ENCODE measurements at places on chromosomes 5 and 9.

DNA sequence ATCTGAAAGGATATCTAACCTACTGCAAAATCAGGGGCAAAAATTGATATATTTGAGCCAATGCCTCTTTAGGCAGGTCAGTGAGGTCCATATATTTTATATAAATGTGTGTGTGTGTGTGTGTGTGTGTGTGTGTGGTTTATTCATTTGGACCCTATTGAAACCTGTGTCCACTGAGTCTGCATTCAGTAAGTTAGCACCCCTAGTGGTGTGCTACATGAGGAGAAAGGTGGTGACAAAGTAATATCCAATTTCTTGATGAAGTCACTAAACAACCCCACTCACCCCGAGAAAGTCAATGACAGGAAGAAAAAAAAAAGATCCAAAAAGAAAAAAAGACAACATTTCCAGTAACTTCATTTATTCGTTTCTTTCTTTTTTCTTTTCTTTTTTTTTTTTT is 4.1 kb downstream of the FBXW11 start:
- no peak for DNase-seq

DNA sequence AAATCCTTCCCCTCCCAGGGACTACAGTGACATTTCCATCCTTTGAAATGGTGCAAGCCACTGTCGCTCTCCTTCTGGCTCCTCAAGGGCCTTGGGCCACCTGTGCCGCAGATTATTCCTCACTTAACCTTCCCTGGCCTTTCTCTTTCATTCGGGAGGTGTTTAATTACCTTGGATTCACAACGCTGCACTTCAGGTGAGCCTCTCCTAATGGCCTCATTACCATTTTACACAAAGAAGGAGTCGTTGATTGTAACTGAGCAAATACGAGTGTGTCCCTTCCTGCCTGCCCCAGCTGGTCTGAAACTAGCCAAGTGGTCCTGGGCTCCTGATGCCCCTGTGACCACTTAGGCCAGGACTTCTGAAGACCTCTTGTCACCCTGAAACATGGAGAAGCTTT is 205.0 kb downstream of the CRB2 start:
- no peak for DNase-seq

DNA sequence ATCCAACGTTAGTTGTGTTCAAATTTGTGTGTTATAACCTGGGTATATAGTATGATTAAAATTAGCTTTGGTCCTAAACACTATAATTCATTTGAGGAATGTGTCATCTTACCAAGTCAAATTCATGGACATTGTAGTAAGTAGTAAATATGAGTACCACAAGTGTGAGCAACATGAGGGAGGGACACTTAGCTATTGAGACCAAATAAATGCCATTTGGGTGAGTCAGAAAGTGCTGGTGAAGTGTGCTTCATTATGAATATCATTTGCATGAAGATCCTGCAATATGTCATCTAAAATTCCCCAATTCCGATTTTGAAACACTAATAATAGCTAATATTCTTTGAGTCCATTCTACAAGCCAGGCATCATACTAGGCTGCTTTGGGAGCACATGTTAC is 336.7 kb upstream of the KIF2A start:
- no peak for DNase-seq

GRCh38 chr9:2663461-2664173 is 42.0 kb downstream of the VLDLR start:
- DNase-seq = no peak

GRCh38 chr5:154502180-154502579 is 24.2 kb upstream of the HAND1 start:
- no peak for DNase-seq

GRCh38 chr9:88660611-88661010 is 125.6 kb downstream of the NXNL2 start:
- no peak for DNase-seq

DNA sequence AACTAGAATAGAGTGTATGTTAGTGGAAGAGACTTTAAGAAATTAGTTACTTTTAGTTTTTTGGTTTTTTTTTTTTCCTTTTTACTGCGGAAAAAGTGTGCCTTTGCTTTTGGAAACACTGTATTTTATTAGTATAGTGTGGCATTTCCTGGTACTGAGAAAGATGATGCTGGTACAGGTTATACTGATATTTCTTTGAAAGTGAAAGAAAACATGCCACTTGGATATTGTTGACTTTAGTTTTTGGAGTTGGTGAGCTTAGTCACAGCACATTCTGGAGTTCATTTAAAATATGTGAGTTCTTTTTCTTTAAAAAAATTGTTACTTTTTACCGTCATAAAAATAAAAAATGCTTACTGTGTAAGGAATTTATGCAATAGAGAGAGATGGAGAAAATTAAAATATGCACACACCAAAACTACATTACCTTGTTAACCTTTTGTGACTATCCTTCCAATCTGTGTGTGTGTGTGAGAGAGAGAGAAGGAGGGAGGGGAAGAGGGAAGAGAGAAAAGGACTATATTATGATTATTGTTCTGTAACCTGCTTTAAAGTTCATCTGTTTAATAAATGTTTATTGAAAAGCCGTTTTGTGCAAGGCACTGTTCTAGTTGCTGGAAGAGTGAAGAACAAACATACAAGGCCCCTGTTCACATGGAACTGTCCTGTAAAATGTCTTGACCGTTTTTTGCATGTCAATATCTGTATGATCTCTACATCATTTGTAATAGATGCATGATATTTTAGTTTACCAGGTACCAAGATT is 1.9 kb downstream of the UGCG start:
- DNase-seq = no peak

GRCh38 chr5:86917117-86917579 is 299.4 kb downstream of the COX7C start:
- no peak for DNase-seq

DNA sequence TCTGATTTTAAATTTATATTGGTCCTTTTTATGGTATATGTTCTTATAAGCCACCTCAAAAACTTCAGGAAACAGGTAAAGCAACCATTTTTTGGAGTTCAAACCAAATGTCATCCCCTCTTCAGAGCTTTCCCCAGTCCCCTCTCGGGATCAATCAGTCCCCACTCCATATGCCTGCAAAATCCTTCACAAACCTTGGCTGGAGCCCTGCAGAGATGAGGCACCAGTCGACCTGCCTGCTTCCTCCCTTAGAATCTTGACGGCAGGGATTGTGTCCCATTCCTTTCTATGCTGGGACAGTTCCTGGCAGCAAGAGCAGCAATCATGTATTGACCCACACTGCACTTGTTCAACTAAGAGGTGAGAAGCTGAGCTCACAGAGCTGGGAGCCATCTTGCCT is 22.6 kb downstream of the B4GALT1 start:
- no peak for DNase-seq

GRCh38 chr9:113907282-113907681 is 31.2 kb downstream of the ZNF618 start:
- DNase-seq = no peak

DNA sequence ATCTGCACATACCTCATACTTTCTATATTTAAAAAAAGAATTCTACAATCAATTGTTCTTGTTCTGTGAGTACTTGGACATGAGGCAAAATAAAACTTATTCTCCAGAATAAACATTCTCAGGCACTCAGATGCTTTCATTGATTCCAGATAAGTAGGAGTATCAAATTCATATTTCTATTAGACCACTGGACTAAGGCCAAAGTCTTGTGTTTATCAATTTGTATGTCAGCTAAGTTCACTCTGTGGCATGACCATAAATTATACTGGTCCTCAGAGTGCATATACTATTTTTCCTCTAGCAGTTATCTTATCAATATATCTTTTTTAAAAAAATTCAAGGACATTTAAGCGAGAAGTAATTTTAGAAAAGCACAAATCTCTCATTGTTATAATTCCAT is 28.2 kb downstream of the CDH10 start:
- DNase-seq = no peak

DNA sequence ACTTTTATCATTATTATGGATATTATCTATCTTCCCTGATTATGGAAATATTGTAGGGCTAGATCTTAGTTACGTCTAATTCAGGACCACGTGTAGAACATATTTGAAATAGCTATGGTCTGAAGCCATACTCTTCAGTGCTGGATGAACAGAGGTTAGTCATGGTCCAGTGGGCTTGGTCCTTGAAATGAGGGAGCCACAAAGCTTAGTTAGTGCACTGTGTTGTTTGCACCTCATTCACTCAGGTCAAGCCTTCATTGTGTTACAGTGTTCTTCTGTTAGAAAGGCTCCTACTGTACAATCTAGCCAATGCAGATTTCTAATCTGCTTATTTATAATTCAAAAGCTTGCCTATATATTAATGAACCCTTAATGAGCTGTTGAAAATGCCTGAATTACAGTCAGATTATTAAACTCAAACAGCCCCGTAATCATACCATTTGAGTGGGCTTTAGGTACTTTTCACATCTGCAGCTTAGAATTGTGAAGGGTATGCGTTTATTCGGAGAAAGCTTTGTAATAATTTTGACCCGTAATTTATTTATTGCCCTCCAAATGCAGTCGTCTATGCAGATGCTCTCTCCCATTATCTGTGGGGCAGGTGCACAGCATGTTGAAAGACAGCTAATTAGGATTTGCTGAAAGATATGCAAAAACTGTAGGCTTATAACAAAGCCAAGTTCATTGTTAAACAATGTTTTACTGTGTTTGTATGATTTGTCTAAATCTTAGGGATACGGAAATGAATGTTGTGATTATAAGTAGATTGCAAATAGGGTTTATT is 164.9 kb downstream of the PBX3 start:
- no peak for DNase-seq

GRCh38 chr5:149616727-149617285 is 35.5 kb downstream of the ARHGEF37 start:
- no peak for DNase-seq

DNA sequence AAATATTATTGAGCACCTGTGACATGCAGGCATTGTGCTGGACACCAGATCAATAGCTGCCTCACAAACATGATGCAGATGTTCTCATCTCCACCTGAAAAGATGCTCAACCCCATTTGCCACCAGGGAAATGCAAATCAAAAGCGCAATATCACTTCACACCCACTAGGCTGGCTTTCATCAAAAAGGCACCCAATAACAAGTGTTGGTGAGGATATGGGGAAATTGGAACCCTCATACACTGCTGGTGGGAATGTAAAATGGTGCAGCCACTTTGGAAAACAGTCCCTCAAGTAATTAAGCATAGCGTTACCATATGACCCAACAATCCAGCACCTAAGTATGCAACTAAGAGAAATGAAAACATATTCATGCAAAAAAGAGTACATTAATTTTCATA is 24.7 kb downstream of the FGF1 start:
- DNase-seq = no peak

DNA sequence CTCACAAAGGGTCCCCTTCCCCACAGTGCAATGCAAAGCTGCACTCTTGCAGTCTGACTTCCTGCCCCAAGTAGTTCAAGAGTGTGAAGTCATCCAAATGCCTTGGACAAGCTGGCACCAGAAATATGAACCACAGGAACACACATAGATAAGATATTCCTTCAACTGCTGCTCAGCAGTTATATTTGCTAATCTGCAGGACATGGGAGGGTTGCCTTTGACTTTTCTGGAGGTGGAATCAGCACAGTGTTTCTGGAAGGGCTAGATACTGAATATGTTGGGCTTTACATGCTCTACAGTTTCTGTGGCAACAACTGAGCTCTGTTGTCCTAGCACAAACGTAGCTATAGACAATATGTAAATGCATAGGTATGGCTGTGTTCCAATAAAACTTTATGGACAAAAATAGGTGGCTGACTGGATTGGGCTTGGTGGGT is 96.7 kb upstream of the PCA3 start:
- no peak for DNase-seq

DNA sequence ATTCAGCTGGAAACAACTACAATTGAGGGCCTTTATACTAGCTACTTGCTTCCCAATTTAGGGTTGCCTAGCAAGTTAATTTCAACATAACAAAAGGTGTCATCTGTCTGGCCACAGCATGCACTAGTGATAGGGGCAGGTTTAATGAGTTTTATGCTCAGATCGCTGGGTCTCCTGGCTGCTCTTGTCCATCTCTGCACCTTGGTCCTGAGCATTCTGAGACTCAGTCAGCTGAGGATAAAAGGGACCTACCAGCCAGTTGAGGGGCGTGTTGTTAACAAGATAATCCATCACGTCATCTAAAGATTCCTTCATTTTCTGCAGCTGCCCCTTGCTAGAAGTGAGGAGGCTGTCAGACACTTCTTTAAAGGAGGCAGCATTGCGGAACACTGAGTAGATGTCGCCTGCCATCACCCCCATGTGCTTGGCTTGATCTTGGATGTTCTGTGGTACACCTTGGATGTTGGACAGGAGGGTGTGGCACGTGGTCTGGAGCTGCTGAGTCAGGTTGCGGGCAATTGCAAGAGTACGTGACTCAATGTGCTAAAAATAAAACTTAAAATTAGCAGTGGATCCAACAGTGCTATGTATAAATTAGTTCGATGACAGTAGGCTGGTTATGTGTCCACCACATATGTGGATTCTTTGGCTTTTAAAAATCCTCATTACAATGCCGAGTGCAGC is 11.0 kb downstream of the PLIN2 start:
- DNase-seq = no peak

DNA sequence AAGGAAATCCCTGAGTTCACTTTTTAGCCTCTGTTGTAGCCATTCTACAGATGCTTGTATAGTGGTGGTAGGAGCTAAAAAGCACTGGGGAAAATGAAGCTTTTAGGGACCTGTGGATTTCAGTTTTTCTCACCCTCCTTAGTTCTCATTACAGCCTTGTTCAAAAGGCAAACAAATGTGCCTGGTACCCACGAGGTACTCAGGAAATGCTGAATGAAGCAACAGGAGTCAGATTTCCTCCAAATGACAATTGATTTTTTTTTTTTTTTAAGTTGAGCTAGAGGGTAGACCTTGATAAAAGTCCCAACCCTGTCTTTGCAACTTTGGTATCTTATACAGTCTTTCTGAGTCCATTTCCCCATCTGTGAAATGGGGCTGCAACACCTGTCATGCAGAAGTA is 21.3 kb upstream of the TMOD1 start:
- DNase-seq = no peak

DNA sequence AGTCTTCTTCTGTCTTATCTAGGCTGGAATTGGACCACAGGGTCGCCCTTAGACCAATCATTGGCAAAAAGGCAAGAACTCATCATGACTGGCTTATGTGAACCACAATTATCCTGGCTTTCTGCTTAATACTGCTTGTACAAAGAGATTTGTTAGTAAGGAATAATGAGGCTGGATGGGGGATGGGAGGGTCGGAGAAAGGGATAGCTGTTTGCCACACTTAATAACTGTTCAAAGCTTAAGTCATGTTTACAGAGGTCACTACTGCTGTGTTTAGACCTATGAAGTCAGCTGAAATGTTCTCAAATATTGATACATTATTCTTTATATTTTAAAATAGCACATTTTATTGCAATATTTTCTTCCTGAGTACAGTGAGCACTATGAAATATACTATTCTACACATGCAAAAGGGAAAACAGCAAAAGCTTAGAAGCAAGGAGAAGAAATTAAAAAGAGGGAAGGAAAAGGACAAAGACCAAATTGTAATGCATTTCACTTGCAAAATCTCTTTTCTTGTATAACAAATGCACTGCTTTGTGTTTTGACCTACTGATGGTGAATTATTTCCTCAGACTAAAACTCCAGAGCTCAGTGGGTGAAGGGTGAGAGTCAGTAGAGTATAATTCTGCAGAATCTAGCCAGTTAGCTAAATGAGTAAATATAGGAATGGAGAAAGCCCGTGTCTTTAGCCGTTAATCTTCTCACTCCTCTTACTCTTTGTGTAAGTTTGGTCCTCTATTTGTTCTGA is 404.9 kb upstream of the ZNF608 start:
- DNase-seq = no peak
